Natural killer cell (primary cell): ENCODE measurements at places on chromosomes 6 and 20.

GRCh38 chr20:24446811-24447210 is 22.6 kb upstream of the SYNDIG1 start:
- H3K36me3 ChIP-seq: no peaks in the 10 kb centered on the region
- DNase-seq: no peak
- no peak overlapping the region for H3K27ac ChIP-seq
- no peaks in the 10 kb centered on the region for H3K27me3 ChIP-seq
- H3K4me3 ChIP-seq: no peak overlapping the region

- no peaks in the 10 kb centered on the region for H3K27me3 ChIP-seq
- H3K27ac ChIP-seq: no peak overlapping the region
- no peak for DNase-seq
- no peaks in the 10 kb centered on the region for H3K36me3 ChIP-seq
Observed at GRCh38 chr6:129753422-129753821, 43.4 kb upstream of the ARHGAP18 start.

DNA sequence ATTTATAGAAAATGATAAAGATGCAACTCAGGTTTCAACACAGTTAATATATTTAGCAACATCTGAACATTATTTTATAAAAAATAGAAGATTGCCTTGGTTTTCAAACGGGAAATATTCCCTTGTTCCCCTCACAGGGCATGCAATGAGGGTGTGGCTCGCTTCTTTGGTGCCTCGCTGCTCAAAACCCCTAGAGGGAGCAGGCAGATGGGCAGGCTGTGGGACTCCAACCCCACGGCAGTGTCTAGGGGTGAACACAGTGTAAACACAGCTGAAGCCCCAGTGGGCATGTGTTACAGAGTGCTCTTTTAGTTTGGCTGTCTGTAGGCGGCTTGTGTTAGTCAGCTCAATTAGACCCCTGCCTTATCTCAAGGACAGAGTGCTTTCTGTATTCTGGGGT is 560.8 kb upstream of the IMPG1 start:
- H3K27ac ChIP-seq: no peak overlapping the region
- H3K4me1 ChIP-seq: no peaks in the 10 kb centered on the region
- H3K27me3 ChIP-seq: no peaks in the 10 kb centered on the region
- no peak overlapping the region for H3K4me3 ChIP-seq
- H3K36me3 ChIP-seq: no peaks in the 10 kb centered on the region

- H3K4me3 ChIP-seq: no peak overlapping the region
- no peaks in the 10 kb centered on the region for H3K36me3 ChIP-seq
- DNase-seq: no peak
- no peak overlapping the region for H3K27ac ChIP-seq
- no peaks in the 10 kb centered on the region for H3K27me3 ChIP-seq
- H3K4me1 ChIP-seq: no peaks in the 10 kb centered on the region
Observed at GRCh38 chr6:145143379-145143778, 591.9 kb downstream of the EPM2A start.

GRCh38 chr6:89121934-89122333 is 4.1 kb upstream of the SRSF12 start:
- H3K27ac ChIP-seq: no peak overlapping the region
- peaks cover 8% of the 10 kb centered on the region for H3K4me1 ChIP-seq
- H3K36me3 ChIP-seq: no peaks in the 10 kb centered on the region
- DNase-seq: no peak

DNA sequence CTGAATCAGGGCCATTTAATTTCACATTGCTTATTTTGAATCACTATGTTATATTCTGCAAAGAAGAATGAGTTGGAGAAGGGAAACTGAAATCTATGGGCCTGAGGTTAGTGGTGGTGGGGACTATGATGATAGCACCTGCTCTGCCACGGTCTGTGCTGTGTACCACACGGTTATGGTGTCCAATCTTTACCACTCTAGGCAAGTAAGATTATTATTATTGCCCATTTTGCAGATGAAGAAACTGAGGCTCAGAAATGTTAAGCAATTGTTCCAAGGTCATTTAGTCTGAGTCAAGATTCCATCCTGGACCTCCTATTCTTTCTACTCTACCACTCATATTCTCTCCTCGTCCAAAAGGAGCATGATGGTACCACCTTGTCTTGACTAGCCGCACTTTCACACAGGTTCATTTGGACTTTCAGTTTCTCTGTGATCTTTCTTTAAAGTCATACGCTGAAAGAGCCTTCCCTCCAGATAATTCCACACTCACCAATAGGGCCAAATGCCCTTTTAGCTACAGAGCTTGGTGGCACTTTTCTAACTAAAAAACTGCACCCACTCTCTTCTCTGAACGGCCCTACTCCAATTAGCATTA is 56.2 kb downstream of the GFOD1 start:
- H3K27me3 ChIP-seq: no peaks in the 10 kb centered on the region
- DNase-seq: no peak
- H3K27ac ChIP-seq: peak overlapping the region; percentile 74
- H3K4me1 ChIP-seq: peaks cover 93% of the 10 kb centered on the region

GRCh38 chr6:10297832-10298231 is 117.0 kb downstream of the TFAP2A start:
- no peaks in the 10 kb centered on the region for H3K36me3 ChIP-seq
- no peaks in the 10 kb centered on the region for H3K27me3 ChIP-seq
- H3K27ac ChIP-seq: no peak overlapping the region
- no peak for DNase-seq

GRCh38 chr6:160274871-160275510 is 16.4 kb upstream of the SLC22A2 start:
- DNase-seq: no peak
- no peaks in the 10 kb centered on the region for H3K36me3 ChIP-seq
- H3K27ac ChIP-seq: no peak overlapping the region
- no peaks in the 10 kb centered on the region for H3K4me1 ChIP-seq

DNA sequence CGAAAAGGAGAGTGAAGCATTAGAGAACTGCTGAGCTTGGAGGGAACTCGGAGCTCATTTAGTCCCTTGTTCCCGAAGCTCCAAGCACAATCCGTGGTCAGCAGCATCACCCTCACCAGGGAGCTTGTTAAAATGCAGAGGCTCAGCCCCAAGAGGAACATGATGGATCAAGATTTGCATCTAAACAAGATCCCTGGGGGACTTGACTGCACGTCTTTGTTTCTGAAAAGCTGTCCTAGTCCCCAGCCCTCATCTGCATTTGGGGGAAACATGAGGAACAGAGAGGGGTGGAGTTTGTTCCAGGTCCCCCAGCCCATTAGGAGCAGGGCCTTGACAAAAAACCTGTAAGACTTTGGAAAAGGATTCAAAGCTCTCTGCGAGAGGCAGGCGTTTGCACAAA is 4.1 kb upstream of the LBP start:
- DNase-seq: no peak
- no peak overlapping the region for H3K4me3 ChIP-seq
- H3K36me3 ChIP-seq: no peaks in the 10 kb centered on the region
- peaks cover 2% of the 10 kb centered on the region for H3K27me3 ChIP-seq
- no peaks in the 10 kb centered on the region for H3K4me1 ChIP-seq

- H3K27ac ChIP-seq: no peak overlapping the region
- H3K4me3 ChIP-seq: no peak overlapping the region
- no peak for DNase-seq
- H3K27me3 ChIP-seq: peaks cover 20% of the 10 kb centered on the region
Observed at GRCh38 chr20:20360464-20360863, 7.4 kb upstream of the INSM1 start.

DNA sequence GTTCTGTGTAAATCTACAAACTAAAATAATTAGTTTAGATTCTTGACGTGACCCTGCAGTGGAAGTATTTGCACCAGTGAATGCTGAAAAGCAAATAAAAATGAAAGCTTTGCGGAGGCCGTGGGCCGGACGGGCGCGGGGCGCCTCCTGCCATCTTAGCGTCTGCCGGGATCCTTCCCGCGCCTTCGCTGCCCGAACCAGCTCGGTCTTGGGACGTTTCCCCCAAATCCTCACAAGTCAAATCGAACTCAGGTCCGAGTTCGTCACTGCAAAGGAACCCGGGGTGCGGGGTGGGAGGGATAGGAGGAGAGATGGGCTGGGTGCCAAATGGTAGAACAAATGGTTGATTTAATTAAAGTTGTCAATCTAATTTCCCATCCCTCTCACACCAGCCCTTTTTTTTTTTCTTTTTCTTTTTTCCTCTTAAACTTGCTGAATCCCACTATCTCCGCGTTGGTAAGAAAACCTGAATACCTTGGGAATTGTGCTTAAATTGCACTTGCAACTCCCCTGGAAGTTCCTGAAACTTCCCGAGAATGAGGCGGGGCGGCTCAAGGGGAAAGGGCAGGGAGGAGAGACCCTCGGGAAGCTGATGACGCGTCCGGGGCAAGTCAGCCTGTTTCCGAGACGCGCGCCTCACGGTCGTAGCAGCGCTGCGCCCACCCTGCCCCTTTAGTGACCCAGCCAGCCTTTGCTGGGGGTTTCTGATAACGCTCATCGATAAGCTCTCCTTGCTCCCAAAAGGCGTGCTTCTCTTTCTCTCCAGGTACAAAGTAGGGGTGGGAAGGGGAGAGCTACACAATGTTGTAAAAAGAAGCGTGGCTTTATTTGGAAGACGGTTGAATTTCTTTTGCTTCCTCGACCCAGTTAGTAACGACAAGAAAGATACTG is 1.8 kb downstream of the GJA1 start:
- peaks cover 17% of the 10 kb centered on the region for H3K27me3 ChIP-seq
- peak overlapping the region; percentile 7 for H3K4me3 ChIP-seq
- no peak overlapping the region for H3K27ac ChIP-seq

DNA sequence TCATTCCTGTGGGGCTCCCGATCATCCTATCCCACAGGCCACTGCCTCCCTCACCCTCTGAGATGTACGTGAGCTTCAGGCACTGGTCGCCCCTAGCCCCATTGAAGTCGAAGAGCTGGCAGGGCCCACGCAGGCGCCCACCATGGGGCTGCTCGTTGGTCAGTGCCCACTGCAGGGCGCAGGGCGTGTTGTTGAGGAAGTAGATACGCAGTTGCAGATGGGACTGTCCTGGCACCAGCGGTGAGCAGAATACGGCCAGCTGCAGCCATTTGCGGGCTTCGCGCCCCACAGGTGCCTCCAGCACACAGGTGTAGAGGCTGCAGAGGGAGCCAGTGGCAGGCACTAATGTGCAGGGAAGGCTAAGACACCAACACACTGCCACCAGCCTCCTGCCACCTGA is 6.2 kb downstream of the UNC5CL start:
- H3K4me3 ChIP-seq: no peak overlapping the region
- H3K4me1 ChIP-seq: peaks cover 13% of the 10 kb centered on the region
- no peaks in the 10 kb centered on the region for H3K36me3 ChIP-seq
- H3K27ac ChIP-seq: no peak overlapping the region

DNA sequence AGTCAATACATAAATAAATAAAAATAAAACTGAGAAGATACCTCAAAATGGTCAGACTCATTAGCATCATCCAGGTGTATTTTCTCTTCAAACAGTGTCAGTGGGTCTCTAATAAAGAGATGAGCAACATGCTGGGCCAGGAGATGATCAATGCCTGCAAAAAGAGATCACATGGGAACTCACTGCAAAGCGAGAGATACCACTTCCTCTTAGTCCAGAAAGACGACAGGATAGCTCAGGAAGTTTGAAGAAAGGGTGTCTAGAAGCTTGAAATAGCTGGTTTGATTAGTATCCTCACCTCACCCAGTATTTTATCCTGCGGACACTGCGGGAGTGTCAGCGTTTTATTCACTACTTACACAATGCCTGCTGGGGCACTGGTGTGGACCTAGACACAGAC is 38.0 kb downstream of the GCLC start:
- no peak overlapping the region for H3K27ac ChIP-seq
- H3K4me3 ChIP-seq: no peak overlapping the region
- H3K36me3 ChIP-seq: peaks cover 63% of the 10 kb centered on the region
- no peak for DNase-seq

DNA sequence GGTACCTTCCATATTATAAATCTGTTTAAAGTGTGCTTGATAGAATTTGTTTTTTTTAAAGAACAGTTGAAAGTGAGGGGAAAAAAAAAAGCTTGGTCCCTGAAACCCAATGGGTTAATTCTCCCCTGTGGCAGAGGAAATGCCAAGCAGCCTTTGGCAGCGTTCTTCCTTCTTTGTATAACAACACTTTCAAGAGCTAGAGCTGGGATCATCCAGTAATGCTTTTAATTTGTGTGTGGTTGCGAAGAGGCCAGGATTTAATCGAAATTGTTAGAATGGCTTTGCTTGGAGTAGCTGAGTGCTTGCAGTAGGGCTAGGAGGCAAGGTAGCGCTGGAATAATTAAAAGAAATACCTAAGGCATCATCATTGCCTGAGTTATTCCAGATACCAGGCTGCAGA is 692.0 kb downstream of the DHX35 start:
- H3K27me3 ChIP-seq: no peaks in the 10 kb centered on the region
- no peaks in the 10 kb centered on the region for H3K4me1 ChIP-seq
- no peak overlapping the region for H3K27ac ChIP-seq
- H3K36me3 ChIP-seq: no peaks in the 10 kb centered on the region
- DNase-seq: no peak

DNA sequence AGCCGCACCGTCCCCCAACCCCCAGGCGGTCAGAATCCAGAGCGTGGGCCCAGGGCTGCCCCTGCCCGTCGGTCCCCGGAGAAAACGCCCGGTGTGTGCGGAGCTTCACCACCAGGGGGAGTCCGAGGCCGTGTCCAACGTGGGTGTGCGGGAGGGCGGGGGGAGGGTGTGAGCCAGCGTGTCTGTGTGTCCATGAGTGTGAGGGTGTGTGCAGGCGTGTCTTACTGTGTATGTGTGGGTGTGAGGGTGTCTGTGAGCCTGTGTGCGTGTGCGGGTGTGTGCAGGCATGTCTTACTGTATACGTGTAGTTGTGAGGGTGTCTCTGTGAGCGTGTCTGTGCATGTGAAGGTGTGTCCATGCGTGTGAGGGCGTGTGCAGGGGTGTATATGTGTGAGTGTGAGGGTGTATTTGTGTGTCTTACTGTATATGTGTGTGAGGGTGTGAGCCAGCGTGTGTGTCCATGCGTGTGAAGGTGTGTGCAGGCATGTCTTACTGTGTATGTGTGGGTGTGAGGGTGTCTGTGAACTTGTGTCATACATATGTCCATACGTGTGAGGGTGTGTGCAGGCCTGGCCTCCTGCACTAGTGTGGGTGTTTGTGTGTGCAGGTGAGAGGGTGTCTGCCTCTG is 24.6 kb upstream of the GATA5 start:
- no peaks in the 10 kb centered on the region for H3K27me3 ChIP-seq
- no peaks in the 10 kb centered on the region for H3K36me3 ChIP-seq
- H3K27ac ChIP-seq: no peak overlapping the region
- H3K4me3 ChIP-seq: no peak overlapping the region
- DNase-seq: peak; percentile 75

GRCh38 chr6:130514712-130515111 is 148.9 kb downstream of the TMEM200A start:
- no peak for DNase-seq
- no peak overlapping the region for H3K27ac ChIP-seq
- no peaks in the 10 kb centered on the region for H3K27me3 ChIP-seq

DNA sequence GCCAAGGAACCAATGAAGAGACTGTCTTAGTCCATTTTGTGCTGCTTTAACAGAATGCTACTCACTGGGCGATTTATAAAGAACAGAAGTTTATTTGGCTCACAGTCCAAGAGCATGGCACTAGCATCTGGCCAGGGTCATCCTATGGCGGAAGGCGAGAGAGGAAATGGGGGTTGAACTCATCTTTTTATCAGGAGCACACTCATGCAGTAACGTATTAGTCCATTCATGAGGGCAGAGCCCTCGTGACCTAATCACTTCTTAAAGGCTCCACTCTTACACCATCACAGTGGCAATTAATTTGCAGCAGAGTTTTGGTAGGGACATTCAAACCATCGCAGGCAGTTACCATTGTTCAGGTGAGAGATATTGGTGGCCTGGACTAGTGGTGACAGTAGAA is 8.5 kb downstream of the ARFGEF2 start:
- H3K27me3 ChIP-seq: no peaks in the 10 kb centered on the region
- H3K4me3 ChIP-seq: no peak overlapping the region
- H3K4me1 ChIP-seq: no peaks in the 10 kb centered on the region
- H3K27ac ChIP-seq: no peak overlapping the region
- DNase-seq: no peak

- no peaks in the 10 kb centered on the region for H3K36me3 ChIP-seq
- H3K27ac ChIP-seq: no peak overlapping the region
- H3K4me3 ChIP-seq: no peak overlapping the region
- no peaks in the 10 kb centered on the region for H3K4me1 ChIP-seq
Observed at GRCh38 chr6:7939184-7939863, 28.7 kb upstream of the TXNDC5 start.
